ENCODE measurements at places on chromosomes 2 and 18. TPM values are rescaled to one million over a fixed set of nuclear protein-coding genes. Genes with fewer than 3 reads are reported as not detected.

The C2orf92 gene
- total RNA-seq, result 4.9 TPM

DNA sequence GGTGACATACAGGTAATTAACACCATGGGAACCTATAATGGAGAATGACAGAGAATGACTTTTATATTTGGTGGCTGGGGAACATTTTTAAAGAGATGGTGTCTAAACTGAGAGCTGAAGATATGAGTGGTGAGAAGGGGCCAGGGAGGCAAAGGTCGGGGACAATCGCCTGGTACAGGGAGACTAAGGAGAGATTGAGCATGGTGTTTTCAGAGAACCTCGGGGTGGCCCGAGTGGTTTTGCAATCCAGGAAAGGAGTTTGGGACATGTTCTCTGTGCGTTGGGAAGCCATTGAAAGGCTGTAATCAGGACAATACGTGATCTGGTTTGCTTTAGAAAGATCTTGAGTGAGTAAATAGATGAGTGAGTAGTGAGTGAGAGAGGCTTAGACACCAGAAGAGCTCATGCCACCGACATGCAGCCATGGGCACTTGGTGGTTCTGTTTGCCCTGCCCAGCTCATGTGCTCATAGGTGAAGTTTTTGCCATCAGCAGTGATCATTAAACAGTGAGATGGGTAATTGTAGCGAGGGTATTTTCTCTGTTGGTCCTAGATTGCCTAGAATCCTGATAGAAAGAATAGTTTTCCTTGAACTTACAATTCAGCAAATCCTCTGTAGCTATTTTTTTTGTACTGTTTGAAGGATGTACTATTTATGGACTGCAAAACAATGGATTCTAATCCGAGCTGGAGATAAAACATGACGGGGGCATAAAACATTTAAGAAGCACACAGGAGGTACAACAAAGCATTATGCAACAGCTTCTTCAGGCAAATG, 114.7 kb downstream of the SH3RF3 start:
- DNase-seq, result no peak

GRCh38 chr2:189530965-189531637, 49.5 kb downstream of the SLC40A1 start:
- no peak for DNase-seq

The ASB18 gene
- not detected for total RNA-seq

The KLHL41 gene
- 0.51 TPM for total RNA-seq

- no peak for DNase-seq
These were observed 28.6 kb upstream of the TRIB2 start for GRCh38 chr2:12688091-12688490.

DNA sequence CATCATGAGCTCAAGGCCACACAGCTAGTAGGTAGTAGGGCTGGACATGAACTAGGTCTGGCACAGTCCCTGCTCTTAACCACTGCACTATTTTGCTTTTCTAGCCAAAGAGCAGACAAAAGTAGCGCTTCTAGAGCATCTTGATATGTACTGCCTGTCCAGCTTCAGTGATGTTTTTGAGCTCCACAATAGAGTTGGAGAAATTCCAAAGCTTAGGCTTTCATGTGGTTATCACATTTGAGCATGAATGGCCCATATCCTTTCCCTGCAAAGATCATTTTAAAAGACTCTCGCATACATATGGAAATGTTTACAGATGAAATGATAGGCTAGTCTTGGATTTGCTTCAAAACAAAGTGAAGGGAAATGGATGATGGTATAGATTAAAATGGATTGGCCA, 128.7 kb downstream of the MAP3K20 start:
- DNase-seq, result no peak

The SRD5A2 gene
- total RNA-seq, result not detected

DNA sequence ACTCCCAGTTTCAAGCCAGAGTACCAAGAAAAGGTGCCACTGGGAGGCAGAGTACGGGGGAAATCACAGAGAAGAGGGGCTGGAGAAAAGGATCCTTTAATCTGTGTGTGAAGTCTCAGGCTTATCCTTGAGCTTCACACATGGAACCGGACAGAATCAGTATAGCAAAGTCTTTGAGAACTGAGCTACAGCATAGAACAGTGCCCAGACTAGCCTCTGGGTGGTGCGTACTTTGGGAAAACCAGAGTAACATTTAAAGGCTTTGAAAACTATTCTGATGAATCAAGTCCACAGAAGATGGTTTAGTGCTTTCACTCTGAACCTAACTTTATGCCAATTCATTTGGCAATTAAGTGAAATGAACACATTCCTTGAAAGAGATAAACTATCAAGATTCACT, 83.1 kb downstream of the BABAM2 start:
- DNase-seq, result peak; percentile 41

The TAF1B gene
- 82.7 TPM for total RNA-seq

GRCh38 chr2:34734042-34734441, 1134.9 kb upstream of the FAM98A start:
- no peak for DNase-seq

The HS6ST1 gene
- total RNA-seq, result 10.3 TPM

The ABCG8 gene
- not detected for total RNA-seq

DNA sequence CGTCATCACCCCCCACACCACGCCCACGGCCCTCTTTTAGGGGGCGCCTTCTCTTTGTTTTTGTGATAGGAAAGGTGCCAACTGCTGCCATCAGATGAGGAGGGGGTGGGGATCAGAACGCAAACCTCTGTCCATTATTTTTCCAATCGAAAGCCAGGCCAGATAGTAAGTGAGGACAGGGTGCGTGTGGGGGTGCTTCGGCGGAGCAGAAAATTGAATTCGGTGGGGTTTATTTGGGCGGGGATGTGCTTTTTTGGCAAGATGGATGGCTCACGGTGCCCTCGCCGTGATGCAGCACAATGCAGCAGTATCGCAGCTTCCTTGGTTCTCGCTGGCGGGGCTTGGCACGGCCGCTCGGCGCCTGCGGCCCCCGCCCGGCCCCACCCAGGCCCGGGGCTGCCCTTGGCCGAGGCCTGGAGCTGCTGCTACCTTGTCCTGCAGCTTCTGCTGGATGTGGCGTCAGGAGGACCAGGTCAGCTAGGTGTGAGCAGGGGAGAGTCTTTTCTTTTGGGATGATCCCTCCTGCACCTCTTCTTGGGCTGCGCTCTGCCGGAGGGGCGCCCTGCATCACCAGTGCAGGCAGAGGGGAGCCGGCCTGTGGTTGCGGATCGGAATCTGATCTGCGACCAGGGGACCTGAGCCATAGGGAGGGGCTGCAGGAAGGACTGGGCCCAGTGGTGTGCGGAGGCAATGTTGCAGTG, 1.3 kb downstream of the SPTBN1 start:
- DNase-seq, result peak; percentile 60

The APLF gene
- 1.4 TPM for total RNA-seq

DNA sequence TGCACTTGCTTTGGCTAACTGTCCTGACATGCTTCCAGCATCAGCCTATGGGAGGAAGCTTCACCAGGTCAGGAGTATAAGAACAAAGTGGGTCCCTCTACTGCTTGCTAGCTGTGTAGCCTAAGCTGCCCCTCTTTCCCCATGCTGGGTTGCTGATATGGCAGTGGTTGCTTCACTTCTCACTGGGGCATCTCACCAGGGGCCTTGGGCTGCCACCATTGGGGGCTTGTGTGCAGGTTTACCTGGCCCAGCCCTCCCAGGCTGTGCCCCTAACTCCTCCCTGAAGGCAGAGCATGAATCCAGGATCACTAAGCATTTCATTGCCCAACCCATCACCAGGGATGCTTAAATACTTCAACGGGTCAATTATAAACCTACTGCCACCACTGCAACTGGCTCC, 817.1 kb upstream of the TMEFF2 start:
- no peak for DNase-seq

DNA sequence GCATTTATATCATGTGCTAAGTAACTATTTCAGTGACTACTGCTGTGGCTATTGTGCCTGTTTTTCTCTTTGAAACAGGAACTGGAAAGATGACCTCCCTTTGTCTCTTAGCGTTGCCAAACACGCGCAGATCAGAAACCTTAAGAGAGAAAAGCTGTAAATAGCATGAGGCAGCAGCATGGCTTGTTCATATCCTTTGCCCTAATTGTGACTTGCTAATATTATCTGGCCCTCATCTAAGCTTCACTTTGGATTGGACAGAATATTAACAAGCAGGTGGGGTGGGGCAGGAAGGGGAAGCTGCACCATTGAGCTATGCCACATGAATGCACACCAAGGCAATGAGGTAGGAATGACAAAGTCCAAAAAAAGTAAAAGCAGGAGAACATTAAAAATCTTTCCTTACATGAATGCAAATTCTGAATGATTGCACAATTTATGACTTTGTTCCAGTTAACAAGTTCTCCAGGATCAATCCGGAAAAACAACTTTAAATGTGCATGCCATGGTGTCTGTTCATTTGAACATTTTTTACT, 128.4 kb downstream of the IRS1 start:
- no peak for DNase-seq

DNA sequence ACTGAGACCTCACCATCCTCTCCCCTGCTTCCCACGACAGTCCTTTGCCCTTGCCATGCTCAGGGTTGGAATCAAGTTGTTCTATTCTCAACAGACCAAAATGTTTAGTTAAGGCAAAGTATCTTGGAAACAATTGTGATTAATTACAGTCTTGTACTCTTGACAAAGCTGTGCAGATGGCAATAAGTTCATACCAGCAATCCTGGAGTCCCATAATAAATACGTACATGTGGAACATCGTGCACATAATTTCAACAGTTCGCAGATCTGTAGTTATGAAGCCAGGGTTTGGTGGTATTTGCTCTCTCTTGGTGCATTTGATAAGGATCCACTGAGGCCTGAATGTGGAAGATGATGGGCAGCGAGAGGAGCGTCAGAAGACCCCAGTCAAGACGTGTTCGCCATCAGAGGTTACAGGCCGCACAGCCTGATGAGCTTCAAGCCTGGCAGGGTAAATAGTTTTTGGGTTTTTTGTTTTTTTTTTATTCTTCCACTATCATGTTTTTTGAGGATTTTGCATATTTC, 52.9 kb upstream of the EML6 start:
- no peak for DNase-seq

DNA sequence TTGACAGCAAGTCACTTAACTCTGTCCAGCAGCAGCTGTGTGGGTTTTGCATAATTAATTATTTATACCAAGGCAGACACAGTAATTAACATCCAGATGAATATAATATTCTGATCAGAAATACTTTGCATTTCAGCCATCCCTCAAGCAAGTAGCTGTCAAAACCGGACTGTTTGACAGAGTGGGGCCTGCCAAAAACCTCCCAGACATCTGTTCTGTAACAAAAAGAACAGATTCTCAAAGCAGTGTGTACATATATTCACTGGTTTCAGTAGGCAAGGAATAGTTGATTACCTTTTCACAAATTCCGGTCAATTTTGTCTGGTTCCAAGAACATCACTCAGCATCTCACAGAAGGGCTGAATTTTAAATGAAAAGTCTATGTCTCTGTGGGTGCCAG, 291.6 kb downstream of the CMPK2 start:
- no peak for DNase-seq

All from Daoy (cell line).